Ammon's horn (tissue), 1 donor: ENCODE measurements at places on chromosomes 7 and 10.

- no peak for DNase-seq
Measured at GRCh38 chr10:59819265-59819664, 66.0 kb upstream of the MRLN start.

DNA sequence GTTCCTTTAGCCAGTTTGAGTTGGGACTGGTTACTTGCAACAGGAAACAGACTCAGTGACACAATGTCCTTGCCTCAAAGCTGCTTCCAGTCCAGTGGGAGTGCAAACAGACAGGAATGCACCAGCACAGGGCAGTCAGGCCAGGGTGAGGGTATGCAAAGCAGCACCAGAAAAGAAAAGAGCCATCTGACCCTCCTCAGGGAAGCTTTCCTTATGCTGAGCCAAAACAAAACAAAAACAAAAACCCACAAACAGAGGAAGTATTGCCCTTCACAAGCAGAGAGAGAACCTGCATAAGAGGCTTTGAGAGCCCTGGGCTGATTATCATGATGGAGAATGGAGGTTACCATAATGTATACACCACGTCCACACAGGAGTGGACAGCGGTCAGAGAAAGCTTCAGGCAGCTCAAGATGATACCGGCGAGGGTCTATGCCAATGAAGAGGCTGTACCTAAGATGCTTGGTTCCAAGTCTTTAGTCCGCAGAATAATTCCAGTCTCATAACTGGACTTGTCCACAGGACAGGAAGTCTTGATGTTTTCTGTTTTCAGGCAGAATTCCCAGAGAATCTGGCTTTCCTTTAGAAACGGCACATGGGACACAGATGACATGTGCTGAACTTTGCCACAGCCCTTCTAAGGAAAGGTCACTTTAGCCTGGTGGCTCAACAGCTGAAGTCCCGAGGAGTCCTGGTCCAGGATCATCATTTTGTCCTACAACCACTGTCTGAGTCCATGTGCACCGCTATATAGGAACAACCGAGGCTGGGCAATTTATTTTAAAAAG lies 263.3 kb downstream of the TNS3 start:
- DNase-seq: no peak

DNA sequence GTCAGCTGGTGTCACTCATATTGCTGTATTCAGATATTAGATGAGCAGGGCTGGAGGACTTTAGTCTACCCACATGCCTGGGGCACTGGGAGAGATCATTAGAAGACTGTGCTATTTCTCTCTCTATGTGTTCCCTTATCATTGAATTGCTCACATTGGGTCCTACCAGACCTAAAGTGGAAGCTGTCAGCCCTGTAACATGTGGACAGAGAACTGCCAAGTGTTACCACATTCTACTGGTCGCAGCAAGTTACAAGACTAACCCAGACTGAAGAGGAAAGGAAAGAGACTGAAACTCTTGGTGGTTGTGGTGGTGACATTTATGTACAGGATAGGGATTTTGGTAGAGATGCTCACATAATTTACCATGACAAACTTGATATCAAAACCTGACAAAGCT lies 627.1 kb upstream of the FZD8 start:
- DNase-seq: no peak

- DNase-seq: no peak
Measured at GRCh38 chr10:118430190-118430589, 88.1 kb upstream of the FAM204A start.

- no peak for DNase-seq
Measured at GRCh38 chr7:117098457-117098856, 145.2 kb downstream of the ST7 start.

- DNase-seq: no peak
Measured at GRCh38 chr7:131267631-131268030, 60.0 kb upstream of the MKLN1 start.

GRCh38 chr10:11799736-11800080 lies 23.4 kb upstream of the PROSER2 start:
- DNase-seq: no peak

- no peak for DNase-seq
Measured at GRCh38 chr10:43623351-43623750, 17.1 kb downstream of the ZNF485 start.

- no peak for DNase-seq
Measured at GRCh38 chr10:125595911-125596310, 87.1 kb downstream of the TEX36 start.

- DNase-seq: no peak
Measured at GRCh38 chr7:100768784-100769183, 35.4 kb downstream of the ZAN start.

DNA sequence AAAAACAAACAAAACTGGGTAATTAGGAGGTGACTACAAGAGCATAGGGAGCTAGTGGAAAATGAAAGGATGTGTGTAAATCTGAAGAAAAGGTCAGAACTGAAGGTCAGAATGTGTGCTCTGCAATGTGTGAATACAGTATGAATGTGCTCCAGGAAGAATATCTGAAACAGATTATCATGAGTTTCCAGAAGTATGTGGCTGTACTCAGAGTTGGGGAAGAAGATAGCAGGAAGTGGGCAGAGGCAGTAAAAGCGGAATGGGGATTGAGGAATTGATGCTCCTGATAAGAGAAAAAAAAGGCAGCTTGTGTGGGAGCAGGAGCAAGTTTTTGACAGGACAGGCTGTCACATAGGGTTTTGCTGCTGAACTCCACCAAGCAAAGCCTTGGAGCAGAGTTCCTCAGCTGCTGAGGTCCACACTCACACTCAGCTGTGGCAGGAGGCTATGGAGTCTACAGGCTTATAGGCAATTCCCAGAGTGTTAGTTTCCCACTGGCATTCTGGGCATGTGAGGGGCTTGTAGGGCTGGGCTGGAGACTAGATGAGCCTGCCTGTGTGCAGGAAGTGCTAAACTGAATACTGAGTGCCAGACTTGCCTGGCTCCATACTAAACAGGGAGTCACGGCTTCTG lies 22.9 kb downstream of the H2AZ2 start:
- DNase-seq: no peak

DNA sequence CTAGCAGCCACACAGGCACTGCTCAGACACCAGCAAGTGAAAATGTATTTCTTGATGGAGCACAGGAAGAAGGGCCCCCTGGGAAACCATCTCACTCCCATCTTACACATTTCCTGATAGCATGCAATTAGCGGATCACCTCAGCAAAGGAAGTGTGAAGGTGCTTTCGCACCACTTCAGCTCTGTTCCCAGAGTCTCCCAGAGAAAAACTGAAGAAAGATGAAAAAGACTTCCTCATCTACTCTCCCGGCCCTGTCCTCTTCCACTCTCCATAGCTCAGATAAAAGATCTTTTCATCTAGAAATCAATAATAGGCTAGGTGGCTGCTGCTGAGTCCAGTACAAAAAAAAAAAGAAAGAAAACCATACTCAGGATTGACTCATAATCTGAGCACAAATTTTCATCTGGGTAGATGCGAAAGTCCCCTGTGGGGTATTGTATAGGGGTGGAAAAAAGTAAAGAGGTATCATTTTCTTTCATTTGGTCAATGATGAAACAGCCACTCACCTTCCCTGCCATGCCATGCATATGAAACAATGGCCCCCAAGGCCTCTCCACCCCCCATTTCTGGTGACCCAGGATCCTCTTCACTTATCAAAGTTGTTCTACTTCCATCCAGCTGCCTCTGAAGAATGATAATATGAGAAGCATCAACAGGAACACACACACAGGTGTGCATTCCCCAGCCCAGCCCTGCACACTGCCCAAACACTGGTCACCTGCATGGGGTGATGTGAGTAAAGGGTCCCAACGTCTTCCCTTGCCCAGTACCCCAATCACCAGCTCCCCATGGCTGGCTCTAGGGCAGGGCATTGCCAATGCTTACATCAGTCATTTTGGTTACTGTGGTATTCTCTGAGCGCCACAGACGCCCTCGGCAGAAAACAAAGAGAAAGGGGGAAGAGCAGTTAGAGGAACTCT lies 48.8 kb upstream of the DGKI start:
- DNase-seq: no peak

DNA sequence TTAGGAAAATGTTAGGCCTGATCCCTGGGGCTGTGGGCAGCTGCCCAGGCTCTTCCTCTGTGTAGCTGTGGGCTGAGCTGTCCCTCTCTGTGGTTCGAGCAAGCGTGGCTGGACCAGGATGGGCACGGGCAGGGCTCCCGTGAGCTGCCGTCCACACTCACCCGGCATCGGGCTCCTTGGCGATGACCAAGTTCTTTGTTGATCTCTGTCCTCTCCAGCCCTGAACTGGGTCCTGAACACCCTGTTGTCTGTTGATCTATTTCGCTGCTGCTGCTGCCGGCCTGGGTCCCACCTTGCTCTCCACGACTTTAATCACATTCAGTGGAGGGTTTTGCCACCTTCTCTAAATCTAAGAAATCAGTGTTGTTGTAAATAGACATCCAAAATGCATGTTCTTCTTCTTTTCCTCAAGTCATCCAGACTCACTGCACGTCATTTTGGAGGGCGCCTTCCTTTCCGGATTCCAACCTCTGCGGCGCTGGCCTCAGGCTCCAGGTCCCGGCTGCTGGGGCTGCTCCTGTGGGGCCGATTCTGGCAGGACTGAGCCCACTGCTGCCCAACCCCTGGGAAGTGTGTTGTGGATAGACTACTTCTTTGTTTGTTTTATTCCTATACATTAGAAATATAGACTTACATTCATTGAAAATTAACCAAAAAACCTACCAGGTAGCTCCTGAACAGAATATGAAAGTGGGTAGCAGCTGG lies 100.6 kb downstream of the DYNC2I1 start:
- no peak for DNase-seq

DNA sequence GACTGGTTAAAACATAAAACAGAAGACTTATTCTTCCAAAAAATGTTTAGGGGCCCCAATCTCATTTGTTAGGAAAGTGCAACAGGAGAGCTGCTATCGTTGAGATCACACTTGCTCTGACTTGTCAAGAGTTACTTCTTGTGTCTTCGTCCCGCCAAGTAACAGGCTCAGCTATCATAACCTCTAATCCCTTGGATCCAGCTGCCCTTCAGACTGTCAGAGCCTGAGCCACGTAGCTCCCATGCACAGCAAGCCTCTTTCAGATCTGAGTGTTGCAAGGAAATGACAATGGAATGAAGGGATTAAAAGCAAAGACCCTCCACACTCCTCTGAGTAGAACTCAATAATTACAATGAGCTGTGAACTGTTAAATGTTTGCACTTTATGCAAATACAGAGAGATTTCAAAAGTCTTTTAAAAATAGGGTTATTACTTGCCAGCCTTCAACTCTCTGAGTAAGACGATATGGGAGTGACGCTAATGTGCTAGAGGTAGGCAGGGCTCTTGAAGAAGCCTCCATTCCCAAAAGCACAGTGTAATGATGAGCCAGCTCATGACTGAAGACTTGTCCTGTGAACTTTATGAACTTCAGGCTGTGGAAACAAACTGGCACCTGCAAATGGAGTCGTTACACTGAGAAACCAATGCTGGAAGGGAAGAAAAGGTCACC lies 28.4 kb upstream of the CDK13 start:
- DNase-seq: no peak

DNA sequence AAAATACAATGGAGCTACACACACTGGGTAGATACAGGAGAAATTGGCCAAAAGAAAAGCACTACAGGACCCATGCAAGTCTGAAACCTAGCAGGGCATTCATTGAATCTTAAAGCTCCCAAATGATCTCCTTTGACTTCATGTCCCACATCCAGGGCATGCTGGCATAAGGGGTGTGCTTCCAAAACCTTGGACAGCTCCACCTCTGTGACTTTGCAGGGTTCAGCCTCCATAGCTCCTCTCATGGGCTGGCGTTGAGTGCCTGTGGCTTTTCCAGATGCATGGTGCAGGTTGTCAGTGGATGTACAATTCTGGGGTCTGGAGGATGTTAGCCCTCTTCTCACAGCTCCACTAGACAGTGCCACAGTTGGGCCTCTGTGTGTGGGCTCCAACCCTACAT lies 626.3 kb upstream of the POT1 start:
- no peak for DNase-seq

DNA sequence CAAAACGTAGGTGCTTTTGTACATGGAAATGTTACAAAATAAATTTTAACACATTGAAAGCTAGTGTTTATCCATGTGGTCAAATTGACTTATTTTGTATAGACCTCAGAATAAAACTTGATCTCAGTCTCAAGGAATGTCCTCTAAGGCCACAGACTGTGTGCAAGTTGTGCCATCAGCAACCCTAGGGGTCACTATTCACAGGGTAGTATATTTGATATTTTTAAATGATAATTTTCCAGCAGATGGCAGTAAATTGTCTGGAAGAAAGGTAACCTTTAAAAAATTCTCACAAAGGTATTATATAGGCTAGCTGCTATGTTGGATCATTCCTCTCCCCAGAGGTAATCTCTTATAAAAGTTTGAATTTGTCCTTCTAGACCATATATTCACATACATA lies 12.9 kb upstream of the SNX10 start:
- no peak for DNase-seq

GRCh38 chr10:19782430-19783089 lies 33.7 kb upstream of the PLXDC2 start:
- no peak for DNase-seq

DNA sequence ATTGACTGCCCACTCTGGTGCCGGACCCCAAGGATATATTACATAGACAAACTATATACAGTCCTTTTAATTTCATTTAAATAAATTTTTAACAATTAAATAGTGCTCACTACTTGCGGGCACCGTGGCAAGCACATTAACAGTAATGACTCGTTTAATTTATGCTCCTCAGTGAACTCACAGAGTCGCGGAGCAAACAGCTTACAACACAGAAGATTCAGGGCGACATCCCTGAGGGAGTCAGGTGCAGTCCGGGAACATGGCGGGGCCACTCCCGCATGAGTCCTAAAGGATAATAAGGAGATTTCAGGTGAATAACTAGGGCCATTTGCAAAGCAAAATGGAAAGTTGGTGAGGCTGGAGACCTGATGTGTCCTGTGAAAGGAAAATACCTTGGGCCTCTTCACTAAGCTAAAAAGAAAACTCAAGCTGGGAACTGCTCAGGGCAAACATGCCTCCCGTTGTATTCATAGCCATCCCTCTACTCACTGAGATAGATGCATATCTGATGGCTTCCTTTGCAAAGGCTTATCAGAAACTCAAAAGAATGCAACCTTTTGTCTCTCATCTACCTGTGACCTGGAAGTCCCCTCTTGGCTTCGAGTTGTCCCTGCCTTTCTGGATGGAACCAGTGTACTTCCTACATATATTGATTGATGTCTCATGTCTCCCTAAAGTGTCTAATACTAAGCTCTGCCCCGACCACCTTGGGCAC lies 125.6 kb downstream of the KLF6 start:
- DNase-seq: no peak

DNA sequence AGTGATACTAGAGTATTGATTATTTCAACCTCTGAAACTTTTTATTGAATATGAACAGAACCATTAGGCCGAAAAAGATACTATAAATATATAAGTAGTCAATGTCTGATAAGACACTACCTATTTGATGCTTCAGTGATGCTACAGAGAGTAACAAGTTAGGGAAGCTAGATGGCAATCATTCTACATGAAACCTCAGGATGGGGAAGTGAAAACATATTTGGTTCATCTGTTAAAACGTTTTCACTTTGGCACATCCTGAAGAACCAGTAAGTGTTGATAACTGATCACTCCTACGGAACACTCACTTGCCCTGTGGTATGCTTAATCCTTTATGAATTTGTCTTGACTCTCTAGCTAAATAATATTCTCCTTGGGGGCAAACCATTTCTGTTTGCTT lies 1064.9 kb downstream of the NXPH1 start:
- DNase-seq: no peak
